ENCODE measurements at places on chromosomes 11 and 22.

GRCh38 chr22:33302049-33302545, 243.9 kb upstream of the SYN3 start:
- no peak for DNase-seq

- no peak for DNase-seq
Measured at GRCh38 chr22:50192436-50193204, 6.9 kb downstream of the TRABD start.

- peak; percentile 69 for DNase-seq
Measured at GRCh38 chr11:9660886-9661285, 3.0 kb upstream of the SWAP70 start.

- no peak for DNase-seq
Measured at GRCh38 chr22:39471381-39472141, 14.7 kb downstream of the MGAT3 start.

DNA sequence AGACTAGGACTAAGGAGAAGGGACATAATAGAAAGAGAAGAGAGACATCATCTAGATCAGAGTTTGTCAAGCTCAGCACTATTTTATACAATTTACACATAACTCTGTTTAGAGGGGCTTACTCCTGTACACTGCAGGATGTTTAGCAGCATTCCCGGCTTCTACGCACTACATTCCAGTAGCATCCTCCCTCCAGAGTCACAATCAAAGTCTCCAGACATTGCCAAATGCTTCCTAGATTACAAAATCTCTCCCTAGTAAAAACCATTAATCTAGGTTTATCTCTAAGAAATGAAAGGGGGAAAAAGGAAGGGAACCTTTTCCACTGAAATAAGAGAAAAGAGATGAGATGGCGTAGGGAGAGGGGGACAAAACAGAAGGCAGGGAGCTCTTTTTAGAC, 4.0 kb downstream of the USP28 start:
- no peak for DNase-seq

All from HS-5 (cell line).